NCI-H226 (cell line): ENCODE measurements at places on chromosomes 5 and 9.

- no peak for DNase-seq
Measured at GRCh38 chr9:118336250-118336942, 632.2 kb downstream of the TLR4 start.

- no peak for DNase-seq
Measured at GRCh38 chr9:93667627-93668026, 91.2 kb downstream of the PHF2 start.

DNA sequence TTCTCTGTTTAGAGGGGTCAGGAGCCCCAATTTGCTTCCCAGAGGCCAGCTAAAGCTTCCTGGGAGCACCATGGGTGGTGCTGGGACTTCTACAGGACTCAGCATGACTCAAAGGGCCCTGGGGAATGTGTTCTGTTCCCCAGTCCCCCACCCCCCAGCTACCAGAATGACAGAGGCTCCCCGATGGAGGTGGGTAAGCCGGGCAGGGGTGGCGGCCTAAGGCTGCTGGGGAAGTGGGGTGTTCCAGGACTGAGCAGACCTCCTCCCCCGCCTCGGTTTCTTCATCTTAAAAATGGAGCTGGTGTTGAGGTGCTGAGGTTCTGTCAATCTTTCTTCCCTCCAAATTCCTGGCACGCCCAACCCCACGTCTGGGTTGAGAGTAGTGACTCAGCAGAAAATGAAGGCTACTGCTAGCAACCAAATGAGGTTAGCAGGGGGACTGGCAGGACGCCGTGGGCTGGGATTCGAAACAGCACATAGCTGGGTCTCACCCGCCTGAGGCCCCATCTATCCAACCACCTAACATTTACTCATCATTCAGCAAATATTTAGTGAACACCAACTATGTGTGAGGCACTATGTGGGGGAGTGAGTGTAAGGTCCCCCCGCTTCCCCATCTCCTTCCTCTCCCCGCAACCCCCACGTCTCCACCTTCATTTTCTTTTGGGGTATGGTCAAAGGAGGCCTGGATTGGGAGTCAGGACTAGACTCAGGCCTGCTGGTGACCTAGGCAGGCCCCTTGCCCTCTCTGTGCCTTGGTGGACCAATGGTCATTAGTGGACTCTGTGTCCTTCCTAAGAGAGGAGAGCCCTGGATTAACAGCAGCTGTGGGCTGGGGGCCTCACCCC lies 50.2 kb downstream of the C9orf50 start:
- DNase-seq: peak; percentile 91

GRCh38 chr5:145829708-145830361 lies 5.3 kb downstream of the PRELID2 start:
- no peak for DNase-seq

- DNase-seq: no peak
Measured at GRCh38 chr5:65832603-65833228, 93.7 kb upstream of the ERBIN start.

DNA sequence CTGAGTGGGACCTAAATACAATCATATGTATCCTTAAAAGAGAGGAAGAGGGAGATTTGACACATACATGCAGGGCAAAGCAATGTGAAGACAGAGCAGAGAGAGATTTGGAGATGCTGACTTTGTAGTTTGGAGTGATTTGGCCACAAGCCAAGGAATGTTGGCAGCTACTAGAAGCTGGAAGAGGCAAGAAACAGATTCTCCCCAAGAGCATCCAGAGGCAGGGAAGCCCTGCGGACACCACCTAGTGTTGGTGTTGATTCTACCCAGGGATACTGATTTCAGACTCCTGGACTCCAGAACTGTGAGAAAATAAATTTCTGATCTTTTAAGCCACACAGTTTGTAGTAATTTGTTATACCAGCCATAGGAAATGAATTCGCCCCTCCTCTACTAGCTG lies 64.9 kb upstream of the OSMR start:
- peak; percentile 88 for DNase-seq

- no peak for DNase-seq
Measured at GRCh38 chr5:139658501-139658927, 10.4 kb downstream of the CXXC5 start.

GRCh38 chr5:159905496-159905895 lies 10.8 kb upstream of the ADRA1B start:
- DNase-seq: peak; percentile 92

DNA sequence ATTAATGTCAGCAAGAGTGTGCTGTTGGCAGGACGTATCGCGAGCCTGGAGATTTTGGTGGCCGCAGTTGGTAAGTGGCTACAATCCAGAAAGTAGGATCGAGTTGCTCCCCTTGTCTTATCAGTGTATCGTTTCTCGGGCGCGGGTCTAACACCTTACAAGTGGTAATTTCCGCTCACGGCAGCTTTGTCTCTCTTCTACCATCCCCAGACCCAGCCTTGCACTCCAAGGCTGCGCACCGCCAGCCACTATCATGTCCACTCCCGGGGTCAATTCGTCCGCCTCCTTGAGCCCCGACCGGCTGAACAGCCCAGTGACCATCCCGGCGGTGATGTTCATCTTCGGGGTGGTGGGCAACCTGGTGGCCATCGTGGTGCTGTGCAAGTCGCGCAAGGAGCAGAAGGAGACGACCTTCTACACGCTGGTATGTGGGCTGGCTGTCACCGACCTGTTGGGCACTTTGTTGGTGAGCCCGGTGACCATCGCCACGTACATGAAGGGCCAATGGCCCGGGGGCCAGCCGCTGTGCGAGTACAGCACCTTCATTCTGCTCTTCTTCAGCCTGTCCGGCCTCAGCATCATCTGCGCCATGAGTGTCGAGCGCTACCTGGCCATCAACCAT lies 1.1 kb downstream of the PTGER4 start:
- no peak for DNase-seq

DNA sequence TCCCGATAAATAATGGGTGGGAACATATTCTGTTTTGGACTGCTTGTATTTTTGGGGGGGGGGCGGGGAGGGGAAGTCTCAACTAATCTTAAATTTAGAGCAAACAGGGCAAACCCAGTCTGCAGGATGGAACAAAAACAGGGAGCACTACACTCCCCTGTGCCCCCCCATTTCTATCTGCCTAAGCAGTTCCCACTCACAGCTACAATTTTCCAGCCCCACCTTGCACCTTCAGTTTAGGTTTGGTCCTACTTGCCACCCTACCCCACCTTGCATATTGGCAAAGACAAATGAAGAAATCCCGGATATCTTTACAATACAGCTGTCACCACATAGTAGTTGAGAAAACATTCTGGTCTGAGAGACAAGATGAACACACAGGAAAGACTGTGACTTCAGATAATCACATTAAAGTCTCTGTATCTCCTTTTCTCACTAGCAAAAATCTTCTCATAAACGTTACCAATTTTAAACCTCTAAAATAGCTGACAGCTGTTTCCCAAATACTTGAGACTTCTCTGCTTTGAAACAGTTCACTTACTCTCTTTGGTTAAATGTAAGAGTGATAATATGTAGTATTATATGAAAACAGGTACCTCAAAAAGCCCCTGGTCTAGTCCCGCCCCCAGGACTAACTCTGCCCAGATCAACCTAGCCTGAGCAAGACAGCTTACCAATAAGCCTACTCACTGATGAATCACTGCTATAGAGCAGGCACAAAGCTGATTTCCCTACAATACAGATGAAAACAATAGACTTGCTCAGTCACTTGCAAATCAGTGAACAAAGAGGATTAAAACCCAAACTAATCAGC lies 5.2 kb upstream of the RAPGEF6 start:
- no peak for DNase-seq

DNA sequence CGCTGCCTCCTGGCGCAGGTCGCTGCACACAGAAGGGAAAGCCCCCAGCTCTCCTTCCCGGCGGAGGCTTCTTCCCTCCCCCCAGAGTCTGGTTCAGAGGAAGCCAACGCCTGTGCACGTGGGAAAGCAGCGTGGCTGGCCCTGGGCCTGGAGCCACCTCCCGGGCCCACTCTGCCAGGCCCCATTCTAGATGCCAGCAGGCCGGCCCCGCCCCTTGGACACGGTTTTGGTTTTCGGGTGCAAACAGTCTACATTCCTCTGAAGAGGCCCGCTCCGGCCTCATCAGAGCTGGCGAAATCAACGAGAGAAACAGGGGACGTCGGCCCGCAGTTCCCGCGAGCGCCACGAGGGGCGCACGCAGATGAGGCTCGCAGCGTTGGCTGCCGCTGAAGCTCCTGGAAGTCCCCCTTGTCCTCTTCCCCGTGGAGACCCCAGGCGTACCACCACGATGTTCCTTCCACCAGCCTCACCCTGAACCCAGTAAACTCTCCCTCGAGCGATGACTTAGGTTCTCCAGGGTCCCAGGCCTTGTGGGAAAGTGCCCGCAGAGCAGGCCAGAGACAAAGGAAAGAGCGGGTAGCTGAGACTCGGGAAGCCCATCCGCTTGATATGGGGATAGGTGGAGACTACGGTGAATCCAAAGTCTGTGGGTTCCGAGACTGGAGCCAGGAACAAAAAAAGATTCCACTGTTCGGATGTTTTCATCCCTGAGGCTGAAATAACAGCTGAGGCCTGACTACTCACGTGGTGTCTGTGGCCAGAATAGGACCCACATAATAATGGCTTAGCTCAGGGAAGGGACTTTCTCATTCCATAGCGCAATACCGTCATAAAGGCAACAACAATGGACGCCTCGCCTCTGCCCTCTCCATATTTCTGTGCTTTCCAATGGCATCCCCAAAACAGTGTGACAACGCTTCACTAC lies 64.2 kb downstream of the KLF4 start:
- DNase-seq: peak; percentile 89

- DNase-seq: no peak
Measured at GRCh38 chr5:132184588-132184987, 43.1 kb downstream of the P4HA2 start.

DNA sequence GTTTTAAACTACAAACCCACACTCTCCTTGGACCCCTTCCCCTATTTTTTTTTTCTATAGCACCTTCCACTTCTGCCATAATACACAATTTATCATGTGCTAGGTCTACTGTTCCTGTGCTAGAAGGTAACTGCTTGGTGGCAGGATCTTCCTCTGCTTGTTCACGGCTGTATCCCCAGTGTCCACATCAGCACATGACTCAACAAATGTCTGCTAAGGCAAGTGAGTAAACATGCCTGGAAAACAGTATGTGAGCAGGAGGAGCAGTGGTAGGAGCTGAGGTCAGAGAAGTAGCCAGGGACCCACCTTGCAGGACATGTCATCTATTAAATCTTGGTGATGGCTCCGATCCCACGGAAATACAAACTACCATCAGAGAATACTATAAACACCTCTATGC lies 79.4 kb downstream of the AUH start:
- no peak for DNase-seq

DNA sequence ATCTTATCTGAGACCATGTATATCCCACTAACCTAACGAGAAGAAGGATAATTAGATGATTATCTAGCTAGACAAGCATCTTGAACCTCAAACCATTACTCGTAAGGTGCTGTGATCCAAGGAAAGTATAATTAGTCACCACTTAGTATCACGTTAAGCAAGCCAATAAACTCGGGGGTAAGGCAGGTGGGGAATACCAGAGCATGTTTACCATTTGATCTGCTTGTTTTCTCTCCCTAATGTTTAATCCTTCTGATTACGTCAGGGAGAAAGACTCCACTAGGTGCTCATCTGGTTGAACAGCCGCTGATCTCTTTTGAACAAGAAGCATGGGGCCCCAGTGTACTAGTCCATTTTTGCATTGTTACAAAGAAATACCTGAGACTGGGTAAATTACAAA lies 69.9 kb upstream of the SLC1A1 start:
- no peak for DNase-seq

- DNase-seq: no peak
Measured at GRCh38 chr9:33220681-33221567, 19.0 kb upstream of the SPINK4 start.

DNA sequence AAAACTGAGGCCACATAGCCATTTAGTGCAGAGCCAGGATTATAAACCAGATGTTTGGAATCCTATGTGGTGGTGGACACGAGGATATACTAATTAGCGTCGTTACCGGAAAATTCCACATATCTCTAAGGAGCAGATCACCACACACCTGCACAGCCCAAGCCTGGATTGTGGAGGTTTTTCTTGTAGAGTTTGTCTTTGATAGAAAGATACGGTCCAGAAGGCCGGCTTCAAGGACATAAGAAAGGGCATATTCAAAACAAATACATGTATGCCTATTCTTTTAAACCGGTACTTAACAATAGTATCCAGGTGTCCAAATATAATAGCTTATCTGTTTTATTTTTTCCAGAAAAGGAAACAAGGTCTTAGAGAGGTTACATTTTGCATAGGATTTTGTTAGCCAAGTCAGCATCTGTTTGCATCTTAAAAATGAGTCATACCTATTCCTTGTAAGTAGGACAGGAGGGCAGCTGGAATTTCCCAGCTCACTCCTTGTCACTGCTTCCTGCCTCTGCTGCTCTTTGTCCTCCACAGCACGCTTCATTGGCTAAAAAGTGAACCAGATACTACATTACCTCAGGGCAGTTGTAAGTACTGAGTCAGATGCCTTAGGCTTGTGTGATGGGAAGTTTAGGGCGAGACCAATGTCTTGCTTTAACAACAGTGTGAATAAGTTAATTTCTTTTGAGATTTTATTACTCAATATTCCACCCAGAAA lies 3.6 kb downstream of the TMC1 start:
- peak; percentile 95 for DNase-seq

DNA sequence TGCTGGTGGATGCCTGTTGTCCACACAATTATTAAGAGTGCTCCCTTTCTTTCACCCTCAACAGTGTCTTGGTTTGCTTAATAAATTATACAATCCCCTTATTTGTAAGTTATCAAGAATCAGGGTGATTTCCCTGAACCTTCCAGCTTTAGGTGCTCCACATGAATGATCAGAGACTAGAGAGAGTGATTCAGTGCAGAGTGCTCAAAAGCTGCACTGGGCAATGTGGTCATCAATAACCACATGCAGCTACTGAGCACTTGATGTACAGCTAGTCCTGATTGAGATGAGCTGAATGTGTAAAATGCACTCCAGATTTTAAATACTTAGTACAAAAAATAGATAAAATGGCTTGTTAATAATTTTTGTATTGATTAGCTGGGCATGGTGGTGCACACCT lies 76.8 kb upstream of the TRIO start:
- DNase-seq: no peak

- no peak for DNase-seq
Measured at GRCh38 chr9:35697486-35697885, 7.8 kb upstream of the TPM2 start.

DNA sequence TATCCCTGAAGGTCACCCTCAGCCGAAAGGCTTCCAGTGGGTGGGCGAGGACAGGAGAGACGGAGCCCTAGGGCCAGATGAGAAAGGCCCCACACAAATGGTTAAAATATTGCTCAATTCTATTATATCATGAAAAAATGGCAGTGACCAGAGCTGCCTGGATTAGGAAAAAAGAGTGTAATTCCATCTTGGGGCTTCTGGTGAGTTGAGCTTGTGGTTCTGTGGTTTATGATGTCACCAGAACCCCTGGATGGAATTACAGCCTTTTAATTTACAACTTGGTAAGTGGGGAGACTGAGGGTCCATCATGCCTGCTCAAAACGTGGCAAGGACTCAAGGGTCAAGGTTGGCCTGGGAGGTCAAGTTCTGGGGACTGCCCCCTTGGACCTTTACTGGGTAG lies 55.5 kb upstream of the STC2 start:
- no peak for DNase-seq

- DNase-seq: peak; percentile 27
Measured at GRCh38 chr9:127505396-127506116, 54.2 kb downstream of the LRSAM1 start.
